ENCODE measurements at places on chromosomes 2 and 18. TPM values are rescaled to one million over a fixed set of nuclear protein-coding genes. Genes with fewer than 3 reads are reported as not detected.

Gene TBR1
- not detected for total RNA-seq

Gene CPS1
- 1,770 TPM for total RNA-seq

Gene ITPRID2
- 96.4 TPM for total RNA-seq

Gene TANC1
- 5.0 TPM for total RNA-seq

Gene RNF125
- 9.0 TPM for total RNA-seq

Gene DOCK10
- 6.0 TPM for total RNA-seq

Gene PPP4R3B
- total RNA-seq = 38.7 TPM

Gene TUBB8B
- total RNA-seq = not detected

Gene CHRNA1
- total RNA-seq = not detected

Gene COLEC11
- 40.1 TPM for total RNA-seq

Gene RAB11FIP5
- 6.0 TPM for total RNA-seq

Gene NT5DC4
- not detected for total RNA-seq

Gene MOGAT1
- total RNA-seq = 10.2 TPM

Gene C18orf32
- total RNA-seq = 30.0 TPM

Gene KCNG2
- not detected for total RNA-seq

Gene TMEM200C
- total RNA-seq = 3.7 TPM

Gene SERPINB13
- not detected for total RNA-seq

Gene DLX1
- not detected for total RNA-seq

Gene PECR
- 95.5 TPM for total RNA-seq

Gene PID1
- total RNA-seq = 83.3 TPM

Gene LRPPRC
- 38.4 TPM for total RNA-seq

Gene PRKAG3
- total RNA-seq = not detected

Gene GAL3ST2
- 0.55 TPM for total RNA-seq

Gene DCDC2C
- total RNA-seq = not detected

Gene FTCDNL1
- 7.8 TPM for total RNA-seq

Gene INPP5D
- 5.0 TPM for total RNA-seq

Gene CHRND
- not detected for total RNA-seq

Gene IL36B
- not detected for total RNA-seq

Gene MTCL1
- total RNA-seq = 2.5 TPM

Gene UGT1A10
- 0.45 TPM for total RNA-seq

Gene VAMP8
- total RNA-seq = 69.9 TPM

Gene ATG4B
- 41.5 TPM for total RNA-seq

Gene MRPL19
- 45.2 TPM for total RNA-seq

Gene SLC23A3
- 2.8 TPM for total RNA-seq

Gene TSPYL6
- total RNA-seq = not detected

Gene RAPGEF4
- 12.8 TPM for total RNA-seq

Gene ITM2C
- total RNA-seq = 14.2 TPM

Gene ZNF638
- 61.9 TPM for total RNA-seq

Gene EGR4
- not detected for total RNA-seq

Gene CEP68
- 2.2 TPM for total RNA-seq

Gene DPP10
- 0.33 TPM for total RNA-seq

Gene SLC9A4
- not detected for total RNA-seq

Gene TNFAIP6
- not detected for total RNA-seq

Gene HK2
- 1.3 TPM for total RNA-seq

Gene RNF181
- 52.8 TPM for total RNA-seq

Gene EMILIN1
- 16.0 TPM for total RNA-seq

Gene XDH
- total RNA-seq = 63.7 TPM

Data from left lobe of liver (tissue), 2 donors.